ENCODE measurements at places on chromosomes 12 and 14.

DNA sequence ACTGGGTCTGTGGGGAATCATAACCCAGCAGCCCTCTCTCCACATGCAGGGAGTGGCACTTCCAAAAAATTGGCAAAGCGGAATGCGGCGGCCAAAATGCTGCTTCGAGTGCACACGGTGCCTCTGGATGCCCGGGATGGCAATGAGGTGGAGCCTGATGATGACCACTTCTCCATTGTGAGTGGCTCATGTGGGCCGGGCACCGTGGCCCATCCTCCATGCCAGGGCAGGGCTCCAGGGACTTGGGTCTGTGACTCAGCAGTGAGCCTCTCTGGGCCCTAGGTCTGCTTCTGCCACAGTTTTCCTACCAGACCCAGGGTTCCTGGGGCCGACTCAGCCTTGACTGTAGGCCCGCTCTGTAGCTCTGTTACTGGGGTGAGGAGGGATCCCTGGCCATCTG lies 2.2 kb downstream of the NPFF start:
- no peak for DNase-seq

DNA sequence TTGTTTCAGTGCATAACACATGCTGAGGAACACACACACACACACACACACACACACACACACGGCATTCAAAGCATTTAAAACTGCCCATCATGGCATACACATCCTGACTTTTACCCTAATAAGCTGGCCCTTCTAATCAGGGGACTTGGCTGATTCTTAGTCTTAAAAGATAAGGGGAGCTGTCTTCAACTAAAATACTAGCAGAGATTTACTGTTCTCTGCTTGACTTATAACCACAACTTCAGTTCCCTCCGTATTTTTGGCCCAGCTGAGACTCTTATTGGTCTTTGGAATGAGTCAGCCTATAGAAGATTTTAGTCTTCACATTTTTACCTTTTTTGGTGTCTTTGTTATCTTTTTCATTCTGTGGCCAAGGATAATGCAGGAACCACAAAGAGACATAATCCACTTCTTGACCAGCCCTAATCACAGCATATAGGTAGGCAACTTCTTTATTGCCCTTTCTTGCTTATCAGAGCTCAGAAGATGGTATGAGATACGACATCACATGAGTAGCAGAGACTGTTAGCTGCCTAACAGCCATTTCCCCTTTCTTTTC lies 25.1 kb upstream of the SLC8A3 start:
- no peak for DNase-seq

- no peak for DNase-seq
Observed at GRCh38 chr12:112018571-112019237, 5.5 kb downstream of the ERP29 start.

DNA sequence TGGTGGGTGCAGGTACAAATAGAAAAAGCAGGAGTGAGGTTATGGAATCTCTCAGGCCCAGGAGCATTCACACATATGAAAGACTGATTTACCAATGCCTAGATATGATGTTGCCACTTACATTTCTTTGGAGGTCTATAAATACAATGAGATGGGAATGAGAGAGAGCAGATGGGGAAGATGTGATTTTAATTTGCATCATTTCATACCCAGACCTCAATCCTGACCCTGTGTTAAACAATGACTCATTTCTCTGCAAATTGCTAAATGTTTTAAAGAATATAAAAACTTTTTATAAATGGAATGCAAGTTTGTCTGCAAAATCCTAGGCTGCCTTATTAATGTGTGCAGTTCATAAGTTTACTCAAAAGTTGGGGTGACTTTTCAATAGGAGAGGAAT lies 38.6 kb upstream of the GNG2 start:
- no peak for DNase-seq

DNA sequence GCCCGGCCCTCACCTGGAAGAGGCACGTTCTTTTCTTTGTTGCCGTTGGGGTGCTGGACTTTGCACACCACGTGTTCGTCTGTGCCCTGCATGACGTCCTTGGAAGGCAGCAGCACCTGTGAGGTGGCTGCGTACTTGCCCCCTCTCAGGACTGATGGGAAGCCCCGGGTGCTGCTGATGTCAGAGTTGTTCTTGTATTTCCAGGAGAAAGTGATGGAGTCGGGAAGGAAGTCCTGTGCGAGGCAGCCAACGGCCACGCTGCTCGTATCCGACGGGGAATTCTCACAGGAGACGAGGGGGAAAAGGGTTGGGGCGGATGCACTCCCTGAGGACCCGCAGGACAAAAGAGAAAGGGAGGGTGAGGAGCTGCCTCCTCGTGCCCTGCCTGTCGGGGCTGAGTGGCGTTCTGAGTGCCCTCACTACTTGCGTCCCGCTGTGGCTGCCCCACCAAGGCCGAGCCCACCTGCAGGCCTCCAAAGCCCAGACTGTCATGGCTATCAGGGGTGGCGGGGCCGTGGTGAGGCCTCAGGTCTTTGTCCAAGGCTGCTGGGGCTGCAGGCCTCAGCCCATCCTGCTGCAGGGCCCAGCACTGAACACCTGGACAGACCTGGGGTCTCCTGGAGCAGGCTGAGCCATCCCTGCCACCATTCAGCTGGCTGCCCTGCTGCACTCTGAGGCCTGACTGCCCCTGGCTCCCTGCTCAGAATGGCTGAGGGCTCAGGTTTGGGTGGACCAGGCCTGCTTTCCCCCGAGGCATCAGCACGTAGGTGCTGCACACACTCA lies 329.7 kb downstream of the TMEM121 start:
- DNase-seq, result no peak
